ENCODE measurements at places on chromosomes 16 and 17. TPM values are rescaled to one million over a fixed set of nuclear protein-coding genes. Genes with fewer than 3 reads are reported as not detected.

Gene MIEN1
- total RNA-seq, result 44.2 TPM

Gene HSD17B2
- total RNA-seq, result 4.4 TPM

Gene KRT39
- not detected for total RNA-seq

Gene SP6
- total RNA-seq, result 1.8 TPM

Gene ZNF385C
- total RNA-seq, result not detected

Gene TEN1
- total RNA-seq, result 32.8 TPM

Gene HNF1B
- total RNA-seq, result not detected

Gene CACNG4
- total RNA-seq, result not detected

Gene KRTAP4-12
- total RNA-seq, result not detected

DNA sequence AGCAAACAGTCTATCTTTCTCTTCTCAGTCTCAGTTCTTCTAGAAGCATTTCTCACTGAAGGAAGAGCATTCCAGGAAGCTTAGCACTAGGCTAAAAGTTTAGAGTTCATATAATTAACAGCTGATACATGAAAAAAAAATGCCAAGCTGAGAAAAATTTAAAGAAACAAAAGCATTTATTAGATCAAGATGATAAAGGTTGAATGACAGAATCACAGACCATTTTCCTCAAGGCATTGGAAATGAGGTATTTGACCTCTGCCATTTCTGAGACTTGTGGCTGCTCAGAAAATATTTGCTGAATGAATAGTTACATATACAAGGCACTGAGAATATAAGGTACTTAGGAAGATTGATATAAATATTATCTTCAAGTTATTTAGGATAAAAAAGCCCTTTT lies 901.6 kb upstream of the GOT2 start:
- peak; percentile 11 for DNase-seq

DNA sequence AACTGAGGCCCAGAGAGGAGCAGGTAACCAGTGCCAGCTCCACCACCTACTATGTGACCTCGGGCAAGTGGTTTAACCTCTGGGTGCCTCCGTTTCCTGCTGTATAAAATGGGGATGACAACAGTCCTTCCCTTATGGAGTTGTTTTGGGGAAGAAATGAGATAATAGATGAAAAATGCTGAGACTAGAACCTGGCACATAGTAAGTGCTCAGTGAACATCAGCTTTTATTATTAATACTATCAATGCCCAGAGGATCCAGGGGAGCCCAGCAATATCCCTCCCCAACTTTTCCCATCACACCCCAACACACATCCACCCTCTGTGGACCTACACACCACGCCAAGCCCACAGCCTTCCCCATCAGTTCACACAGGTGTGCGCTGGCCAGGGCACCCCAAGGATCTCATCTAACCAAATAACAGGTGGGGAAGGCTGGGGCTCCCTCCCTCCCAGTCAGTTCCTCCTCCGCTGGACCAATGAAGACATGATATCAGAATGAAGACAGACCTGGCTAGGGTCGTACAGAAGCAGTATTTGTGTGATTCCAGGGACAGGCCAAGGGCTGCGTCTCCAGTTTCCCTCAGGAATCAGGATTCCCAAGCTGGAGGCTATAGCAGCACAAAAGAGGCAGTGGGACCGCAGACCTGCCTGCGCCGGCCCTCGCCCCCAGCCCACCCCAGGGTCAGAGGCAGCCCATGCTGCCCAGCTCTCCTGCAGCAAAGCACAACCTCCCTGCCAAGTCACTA lies 1.8 kb downstream of the ATP2A3 start:
- DNase-seq, result no peak

- no peak for DNase-seq
Observed at GRCh38 chr17:15411384-15412198, 55.8 kb downstream of the CDRT4 start.

GRCh38 chr17:8161289-8162232 lies 1.2 kb downstream of the VAMP2 start:
- no peak for DNase-seq

DNA sequence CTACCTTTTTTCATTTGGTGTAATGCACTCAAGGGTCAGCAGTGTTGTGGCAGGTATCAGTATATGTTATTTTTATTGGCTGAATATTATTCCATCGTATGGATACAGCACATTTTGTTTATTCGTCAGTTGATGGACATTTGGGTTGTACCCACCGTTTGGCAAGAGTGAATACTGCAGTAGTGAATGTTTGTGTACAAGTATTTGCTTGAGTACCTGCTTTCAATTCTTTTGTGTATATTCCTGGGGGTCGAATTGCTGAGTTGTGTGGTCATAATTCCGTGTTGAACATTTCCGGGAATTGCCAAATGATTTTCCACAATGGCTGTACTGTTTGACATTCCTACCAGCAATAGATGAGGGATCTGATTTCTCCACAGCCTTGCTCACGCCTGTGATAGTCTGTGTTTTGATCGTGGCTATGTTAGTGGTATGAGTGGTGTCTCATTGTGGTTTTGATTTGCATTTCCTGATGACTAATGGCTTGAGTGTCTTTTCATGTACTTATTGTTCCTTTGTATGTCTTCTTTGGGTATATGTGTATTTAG lies 108.4 kb downstream of the OR1D5 start:
- DNase-seq, result peak; percentile 100

DNA sequence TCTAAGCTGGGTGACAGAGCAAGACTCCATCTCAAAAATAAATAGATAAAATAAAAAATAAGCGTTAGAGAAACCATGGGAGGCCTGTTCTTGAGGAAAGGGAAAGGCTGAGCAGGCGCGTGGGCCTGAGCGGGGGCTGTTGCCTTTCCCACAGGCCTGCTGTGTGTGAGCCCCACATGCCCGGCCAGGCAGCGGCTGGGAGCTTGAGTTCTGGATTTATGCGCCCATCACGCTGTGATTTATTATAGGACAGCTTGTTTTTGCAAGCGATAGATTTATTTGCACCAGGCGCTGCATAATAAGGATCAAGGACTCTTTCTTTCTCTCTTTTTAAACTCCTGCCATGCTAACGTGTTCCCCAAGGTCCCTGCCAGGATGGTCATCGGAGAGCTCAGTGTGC lies 14.8 kb upstream of the WFDC1 start:
- DNase-seq, result no peak

DNA sequence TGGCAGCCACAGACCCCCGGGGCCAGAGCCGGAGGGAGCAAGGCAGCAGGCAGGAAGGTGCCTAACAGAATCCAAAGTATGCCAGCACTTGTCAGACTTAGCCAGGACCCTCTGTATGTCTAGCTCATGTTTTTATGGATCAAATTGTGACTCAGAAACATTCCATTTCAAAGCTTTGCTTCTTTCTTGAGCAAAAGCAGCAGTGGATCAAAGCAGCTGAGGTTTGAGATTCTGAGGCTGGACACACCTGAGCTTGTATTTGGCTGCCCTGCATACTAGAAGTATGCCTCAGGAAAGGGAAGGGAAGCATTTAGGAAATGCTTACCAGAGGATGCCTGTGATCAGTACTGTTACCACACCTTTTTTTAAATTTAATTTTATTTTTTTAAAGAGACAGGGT lies 5.7 kb upstream of the MYO1C start:
- DNase-seq, result no peak

GRCh38 chr16:35734728-35735402 lies 2275.5 kb downstream of the TP53TG3F start:
- DNase-seq, result no peak

- DNase-seq, result no peak
Observed at GRCh38 chr17:62625184-62625869, 2.1 kb upstream of the MRC2 start.

- no peak for DNase-seq
Observed at GRCh38 chr16:86403541-86404163, 106.7 kb upstream of the FOXF1 start.

DNA sequence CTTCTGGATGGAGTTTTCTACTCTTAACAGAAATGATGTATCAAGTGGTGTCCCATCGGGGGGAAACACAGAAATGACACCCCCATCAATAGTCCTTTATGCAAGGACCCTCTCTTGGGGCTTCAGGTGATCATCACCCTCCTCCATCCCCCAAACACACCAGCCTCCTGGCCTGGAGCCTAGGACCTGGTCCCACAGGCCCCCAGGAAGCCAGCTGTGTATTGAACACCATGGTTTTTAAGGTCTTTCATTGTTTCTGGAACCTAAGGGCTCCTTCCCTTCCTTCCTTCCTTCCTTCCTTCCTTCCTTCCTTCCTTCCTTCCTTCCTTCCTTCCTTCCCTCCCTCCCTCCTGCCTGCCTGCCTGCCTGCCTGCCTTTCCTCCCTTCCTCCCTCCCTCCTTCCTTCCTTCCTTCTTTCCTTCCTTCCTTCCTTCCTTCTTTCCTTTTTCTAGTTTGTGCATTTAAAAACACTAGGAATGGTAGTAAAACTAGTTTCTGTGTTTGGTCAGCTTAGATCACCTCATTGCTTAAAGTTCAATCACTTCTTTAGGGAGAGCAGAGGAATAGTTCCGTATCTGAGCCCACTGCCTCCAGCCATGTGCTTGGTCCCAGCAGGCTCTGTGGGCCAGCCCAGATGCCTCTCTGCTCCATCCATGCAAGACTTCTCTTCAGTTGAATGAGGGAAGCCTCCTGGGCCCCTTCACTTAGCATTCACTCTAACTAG lies 23.6 kb downstream of the ASIC2 start:
- DNase-seq, result no peak

DNA sequence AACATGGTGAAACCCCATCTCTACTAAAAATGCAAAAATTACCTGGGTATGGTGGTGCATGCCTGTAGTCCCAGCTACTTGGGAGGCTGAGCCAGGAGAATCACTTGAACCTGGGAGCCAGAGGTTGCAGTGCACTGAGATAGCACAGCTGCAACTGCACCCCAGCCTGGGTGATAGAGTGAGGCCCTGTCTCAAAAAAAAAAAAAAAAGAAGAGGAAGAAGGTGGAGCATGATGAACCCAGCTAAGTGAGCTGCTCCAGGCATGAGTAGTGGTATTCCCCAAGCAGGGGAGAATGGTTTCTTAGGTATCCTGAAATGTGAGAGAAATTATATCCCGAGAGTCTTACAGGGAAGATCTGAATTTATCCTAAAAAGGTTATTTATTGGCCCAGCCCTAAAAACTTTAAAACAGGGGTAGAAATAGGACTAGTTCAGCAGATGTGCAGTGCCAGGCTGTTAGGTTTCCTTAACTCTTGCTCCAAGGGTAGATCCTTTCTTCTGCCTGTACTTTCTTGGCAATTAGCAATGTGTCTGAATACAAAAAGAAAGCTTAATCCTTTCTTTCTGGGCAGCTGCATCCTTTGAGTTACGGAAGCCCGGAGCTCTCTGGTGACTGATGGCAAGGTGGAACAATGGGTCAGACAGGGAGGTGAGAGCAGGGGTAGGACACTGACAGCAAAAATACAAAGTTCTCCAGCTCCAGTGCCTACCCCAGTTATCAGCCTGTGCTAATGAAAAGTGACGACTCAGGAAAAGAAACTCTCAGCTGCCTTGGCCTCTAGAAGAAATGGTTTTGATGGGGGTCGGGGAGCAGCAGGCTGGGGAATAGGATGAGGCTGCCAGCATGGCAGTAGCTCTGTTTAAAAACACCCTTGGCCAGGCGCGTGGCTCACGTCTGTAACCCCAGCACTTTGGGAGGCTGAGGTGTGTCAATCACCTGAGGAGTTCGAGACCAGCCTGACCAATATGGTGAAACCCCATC lies 36.5 kb upstream of the TOB1 start:
- DNase-seq, result no peak

DNA sequence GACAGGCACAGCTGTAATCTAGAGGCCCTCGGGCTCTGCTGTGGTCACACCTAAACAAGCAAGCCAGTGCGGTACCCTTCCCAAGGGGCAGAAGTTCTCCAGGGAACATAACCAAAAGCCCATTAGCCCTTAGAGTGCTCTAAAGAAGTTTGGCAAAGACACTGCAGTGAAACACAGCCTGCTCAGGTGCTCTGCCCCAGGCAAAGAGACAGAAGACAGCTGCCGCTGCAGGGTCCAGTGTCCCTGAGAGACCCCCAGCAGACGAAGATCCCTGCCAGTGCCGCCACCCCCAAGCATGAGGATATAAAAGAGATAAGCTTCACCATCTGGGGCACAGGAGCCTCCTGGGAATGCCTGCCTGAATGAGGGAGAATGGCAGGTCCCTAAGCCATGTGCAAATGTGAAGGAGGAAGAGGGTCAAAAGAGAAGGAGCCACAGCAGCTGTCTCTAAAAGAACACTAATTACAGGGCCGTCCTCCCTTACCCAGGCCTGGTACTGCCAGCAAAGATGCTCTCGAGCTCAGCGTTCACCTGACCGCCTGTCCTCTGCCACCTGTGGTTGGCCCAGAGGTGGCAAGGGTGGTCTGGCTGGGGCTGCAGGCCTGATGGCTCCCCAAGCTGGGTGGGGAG lies 29.7 kb downstream of the CUEDC1 start:
- no peak for DNase-seq

DNA sequence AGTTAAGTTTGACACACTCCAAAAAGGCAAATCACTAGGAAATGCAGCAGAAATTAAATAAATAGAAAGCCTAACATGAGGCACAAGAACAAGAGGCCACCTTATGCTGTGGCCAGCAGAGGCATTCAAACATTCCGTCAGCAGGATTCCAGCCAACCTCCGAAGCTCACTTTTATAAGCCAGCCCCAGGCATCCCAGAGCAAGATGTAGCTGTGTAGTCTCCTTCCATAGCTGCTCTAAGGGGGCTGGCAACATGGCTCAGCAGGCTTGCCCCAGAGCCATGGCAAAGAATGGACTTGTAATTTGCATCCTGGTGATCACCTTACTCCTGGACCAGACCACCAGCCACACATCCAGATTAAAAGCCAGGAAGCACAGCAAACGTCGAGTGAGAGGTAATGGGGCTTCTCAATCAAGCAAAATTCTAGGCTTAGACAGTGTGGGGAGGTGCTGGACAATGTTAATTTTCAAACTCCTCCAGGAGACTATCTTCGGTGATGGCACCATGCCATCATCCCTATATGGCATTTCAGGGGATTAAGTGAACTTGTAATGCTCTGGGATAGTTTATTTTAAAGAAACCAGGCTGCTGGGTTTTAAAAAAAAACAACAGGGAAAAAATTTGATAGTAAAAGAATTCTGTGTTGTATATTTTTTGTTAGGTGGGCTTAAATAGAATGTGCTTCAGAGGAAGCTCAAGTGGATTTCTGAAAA lies at the start of gene CLEC3A:
Gene CLEC3A (plus strand): TSS at position 202 of the 714 bp plus-strand sequence. CDS start 79 bp downstream, at position 281.
- DNase-seq, result no peak

DNA sequence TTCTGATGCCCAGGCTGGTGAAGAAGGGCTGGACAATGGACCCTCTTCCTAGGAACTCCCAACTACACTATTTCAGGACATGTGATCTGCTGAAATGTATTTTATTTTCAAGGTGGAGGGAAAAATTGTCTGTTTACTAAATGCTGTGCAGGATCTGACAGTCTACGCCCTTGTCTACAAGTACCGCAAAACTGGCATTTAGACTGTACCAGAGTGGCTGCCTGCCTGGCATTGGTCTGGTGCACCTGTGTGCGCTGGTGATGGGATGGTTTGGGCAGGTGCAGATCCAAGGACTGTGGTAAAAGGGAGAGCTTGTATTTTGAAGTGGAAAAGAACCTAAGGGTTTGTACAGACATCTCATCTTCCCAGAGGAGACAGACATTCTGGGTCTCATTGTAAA lies 79.7 kb downstream of the AIPL1 start:
- no peak for DNase-seq

- no peak for DNase-seq
Observed at GRCh38 chr17:18314059-18314730, 599 bp downstream of the TOP3A start.

- no peak for DNase-seq
Observed at GRCh38 chr16:76511203-76511602, 234.0 kb downstream of the CNTNAP4 start.

- DNase-seq, result no peak
Observed at GRCh38 chr16:55078153-55078552, 147.5 kb downstream of the IRX5 start.

Measured in HT1080 (cell line).